ENCODE measurements at places on chromosomes 1 and 21. TPM values are rescaled to one million over a fixed set of nuclear protein-coding genes. Genes with fewer than 3 reads are reported as not detected.

The KAZN gene
- 0.91 TPM for total RNA-seq

The CHIA gene
- not detected for total RNA-seq

The ADAMTSL4 gene
- total RNA-seq: 0.30 TPM

DNA sequence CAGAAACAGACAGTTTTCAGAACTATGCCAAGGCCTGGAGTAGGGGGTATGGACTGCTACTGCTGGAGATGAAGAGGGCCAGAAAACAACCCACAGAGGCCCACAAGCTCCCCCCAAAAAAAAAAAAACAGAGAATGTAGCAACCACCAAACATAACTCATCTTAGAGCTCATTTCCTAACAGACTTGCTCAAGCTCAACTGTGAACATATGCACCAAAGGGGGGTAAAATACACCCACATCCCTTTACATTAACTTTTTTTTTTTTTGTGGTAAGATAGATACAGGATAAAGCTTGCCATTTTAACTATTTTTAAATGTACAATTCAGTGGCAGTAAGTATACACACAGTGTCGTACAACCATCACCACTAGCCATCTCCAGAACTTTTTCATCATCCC lies 36.0 kb downstream of the SEC16B start:
- DNase-seq: no peak

GRCh38 chr1:22850281-22850680 lies 122.4 kb downstream of the LACTBL1 start:
- DNase-seq: no peak

- DNase-seq: no peak
Measured at GRCh38 chr1:210372931-210373627, 44.4 kb downstream of the HHAT start.

DNA sequence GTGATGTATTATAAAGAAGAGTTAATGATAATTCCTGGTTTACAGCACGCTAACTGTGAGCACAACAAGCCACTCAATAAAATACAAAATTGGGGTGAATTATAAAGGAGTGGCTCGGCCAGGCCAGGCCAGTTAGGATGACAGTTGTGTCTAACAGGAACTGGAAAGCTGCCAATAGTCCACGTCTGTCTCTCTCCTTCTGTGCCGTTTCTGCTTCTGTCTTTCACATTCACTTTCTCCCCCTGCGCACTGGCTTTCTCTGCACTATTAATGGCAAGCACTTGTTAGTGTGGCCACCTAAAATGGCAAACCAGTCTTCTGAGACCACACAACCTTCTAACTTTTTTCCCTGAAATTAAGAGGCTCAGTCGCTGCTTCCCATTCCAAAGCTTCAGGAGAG lies 394.3 kb downstream of the NTNG1 start:
- DNase-seq: no peak
